Fibroblast of skin of left biceps (primary cell): ENCODE measurements at places on chromosomes 2 and 18.

DNA sequence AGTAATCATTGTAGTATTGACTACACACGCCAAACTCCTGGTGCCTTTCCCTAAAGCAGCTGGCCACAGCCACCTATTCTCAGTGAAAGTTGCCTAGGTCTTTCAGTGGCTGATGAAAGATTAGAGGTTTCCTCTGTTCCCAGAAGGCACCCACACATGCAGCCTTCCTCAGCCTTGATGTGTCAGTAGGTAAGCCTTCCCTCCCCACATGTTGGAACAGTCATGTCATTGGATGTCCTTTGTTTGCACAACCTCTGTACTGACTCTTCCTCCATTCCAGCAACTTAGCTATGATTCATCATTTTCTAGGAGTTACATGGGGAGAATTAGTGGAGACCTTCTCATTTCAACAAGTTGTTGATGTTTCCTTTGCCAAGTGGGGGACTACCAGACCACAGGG lies 630.8 kb upstream of the SLC39A10 start:
- DNase-seq: no peak

DNA sequence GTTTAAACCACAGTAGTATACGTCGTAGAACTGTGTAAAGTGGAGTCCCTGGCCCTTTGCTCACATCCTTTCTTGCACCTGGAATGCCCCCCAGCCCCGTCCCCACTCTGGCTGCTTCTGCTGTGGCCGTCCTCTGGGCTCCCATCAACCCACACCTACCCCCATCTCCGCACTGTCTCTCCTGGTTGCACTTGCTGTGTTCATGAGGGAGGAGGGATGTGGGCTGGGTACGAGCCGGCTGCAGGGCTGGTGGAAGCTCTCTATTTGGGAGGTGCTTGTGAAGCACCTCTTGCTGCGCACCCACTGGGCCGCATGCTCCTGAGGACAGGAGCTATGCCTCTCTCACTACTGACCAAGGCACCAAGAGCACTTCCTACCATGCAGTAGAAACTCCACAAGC lies 5.1 kb downstream of the OR6B3 start:
- DNase-seq: no peak

GRCh38 chr2:207283356-207283755 lies 117.6 kb upstream of the KLF7 start:
- no peak for DNase-seq

DNA sequence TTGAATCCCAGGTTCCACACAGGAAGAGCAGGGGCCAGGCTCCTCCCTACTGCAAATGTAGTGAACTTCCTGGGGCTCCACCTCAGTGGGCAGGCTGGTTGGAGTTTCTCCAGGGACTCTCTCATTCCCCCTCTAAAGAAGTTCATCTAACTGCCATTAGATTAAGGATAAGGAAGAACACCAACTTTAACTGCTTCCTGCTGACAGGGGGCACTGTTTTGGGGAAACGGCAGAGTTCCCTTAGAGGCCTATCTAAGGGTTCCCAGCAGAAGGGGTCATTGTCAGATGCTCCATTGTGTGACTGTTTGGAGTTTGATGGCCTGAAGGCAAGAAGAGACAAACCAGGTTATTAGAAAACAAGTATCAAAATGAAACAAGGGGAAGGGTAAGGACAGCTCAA lies 2159.7 kb upstream of the PIK3C3 start:
- no peak for DNase-seq

GRCh38 chr2:85413592-85414420 lies 3.6 kb upstream of the CAPG start:
- no peak for DNase-seq

GRCh38 chr2:217938036-217938435 lies 64.8 kb downstream of the TNS1 start:
- no peak for DNase-seq
